ENCODE measurements at places on chromosomes 4 and X.

- DNase-seq, result no peak
Observed at GRCh38 chr4:36665985-36666527, 384.6 kb downstream of the DTHD1 start.

DNA sequence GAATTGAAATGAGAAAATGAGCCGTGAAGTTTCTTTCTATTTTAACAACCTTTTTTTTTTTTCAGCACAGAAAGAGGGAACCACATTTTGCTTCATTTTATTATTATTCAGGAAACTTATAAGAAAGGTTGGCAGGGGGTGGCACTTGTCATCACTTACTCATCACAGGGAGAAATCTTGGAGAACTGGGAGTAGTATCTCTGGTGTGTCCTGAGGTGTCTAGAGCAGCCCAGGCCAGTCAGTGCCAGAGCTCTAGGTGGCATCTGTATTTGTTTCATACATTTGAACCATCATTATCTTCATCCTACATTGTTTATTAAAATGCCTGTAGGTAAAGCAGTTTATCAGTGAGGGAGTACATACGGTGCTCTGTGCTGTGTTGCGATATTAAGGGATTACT is 43.8 kb upstream of the ARHGAP24 start:
- DNase-seq, result no peak

DNA sequence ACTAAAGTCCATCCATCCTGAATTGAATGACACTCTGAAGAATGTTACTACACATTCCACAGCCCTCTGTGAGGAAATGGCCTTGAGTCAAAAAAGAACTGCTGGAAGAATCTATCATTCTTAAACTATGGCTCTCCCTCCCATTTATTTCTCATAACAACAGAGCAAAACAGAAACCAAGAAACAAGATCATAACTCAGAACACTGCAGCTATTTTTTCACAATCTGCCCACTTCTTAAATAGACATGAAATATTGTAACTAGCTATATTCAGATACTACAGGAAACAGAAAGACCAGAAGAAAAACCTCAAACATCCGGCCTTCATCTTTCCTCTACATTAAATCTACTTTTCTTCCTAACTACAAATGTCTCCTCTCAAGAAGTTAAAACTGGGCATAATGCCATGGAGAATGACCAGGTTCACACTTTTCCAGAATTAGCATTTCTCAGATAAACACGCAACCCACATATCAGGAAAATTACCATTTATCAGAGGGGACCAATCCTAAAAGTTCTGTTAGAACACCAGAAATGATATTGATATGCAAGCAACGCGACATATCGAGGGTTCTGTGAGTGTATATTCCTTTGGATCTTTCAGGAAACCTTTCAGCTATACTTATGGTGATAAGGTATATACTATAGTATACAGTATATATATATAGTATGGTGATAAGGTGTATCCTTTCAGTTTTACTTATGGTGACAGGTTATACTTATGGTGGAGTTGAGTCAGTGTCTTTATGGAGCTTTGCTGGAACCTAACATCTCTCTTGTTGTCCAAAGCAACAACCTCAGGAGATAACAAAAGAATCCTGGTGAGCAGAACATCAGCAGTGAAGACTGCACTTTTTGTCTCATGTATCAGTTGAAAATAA is 60.4 kb upstream of the IRF2 start:
- no peak for DNase-seq

DNA sequence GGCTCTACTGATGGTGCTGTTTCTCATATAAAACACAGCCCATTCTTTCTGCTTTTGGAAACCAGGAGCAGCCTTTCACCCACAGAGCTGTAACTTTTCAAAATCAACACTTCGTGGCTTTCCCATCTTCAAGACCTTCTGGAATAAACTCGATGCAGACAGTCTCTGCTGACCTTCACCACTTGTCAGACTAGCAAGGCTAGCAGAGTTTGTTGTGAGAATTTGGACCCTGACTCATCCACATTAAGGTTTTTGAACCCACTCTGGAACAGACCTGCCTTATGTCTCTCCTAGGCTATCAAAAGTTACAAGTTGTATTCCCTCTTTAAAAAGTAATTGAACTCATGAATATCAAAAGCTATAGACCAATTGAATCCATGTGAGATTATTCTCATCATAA is 88.6 kb downstream of the MAML3 start:
- no peak for DNase-seq

DNA sequence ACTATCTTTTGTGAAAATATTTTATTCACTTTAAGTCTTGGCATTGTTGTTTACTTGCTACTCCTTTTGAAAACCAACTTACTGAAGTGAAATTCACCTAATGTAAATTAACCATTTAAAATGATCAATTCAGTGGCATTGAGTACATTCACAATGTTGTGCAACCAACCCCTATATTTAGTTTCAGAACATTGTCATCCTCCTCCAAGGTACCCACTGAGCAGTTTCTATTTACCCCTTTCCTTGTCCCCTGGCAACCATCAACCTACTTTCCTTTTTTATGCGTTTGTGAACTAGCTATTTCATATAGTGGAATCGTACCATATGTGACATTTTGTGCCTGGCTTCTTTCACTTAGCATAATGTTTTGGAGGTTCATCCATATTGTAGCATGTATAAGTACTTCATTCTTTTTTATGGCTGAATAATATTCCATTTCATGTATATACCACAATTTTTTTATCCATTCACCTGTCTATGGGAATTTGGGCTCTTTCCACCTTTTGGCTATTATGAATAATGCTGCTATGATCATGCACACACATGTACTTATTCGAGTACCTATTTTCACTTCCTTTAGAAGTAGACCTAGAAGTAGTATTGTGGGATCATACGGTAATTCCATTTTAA is 85.0 kb downstream of the WWC2 start:
- DNase-seq, result no peak

DNA sequence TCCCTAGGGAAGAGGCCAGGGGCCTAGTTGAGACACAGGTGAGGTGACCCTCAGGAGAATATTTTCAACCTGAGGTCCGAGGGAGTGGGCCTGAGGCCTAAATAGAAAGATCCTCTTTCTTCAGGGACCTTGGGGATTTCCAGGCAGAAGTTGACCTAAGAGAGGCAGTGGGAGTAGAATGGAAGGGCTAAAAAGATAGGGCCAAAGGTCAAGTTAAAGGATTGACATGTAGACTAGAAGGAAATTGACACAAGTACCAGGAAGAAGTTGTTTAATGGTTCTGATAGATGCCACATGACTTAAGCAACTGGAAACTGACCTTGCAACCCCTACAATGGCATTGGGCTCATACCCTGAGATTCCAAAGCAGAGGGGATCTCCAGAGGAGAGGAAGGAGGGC is 76.9 kb downstream of the SHROOM3 start:
- no peak for DNase-seq

DNA sequence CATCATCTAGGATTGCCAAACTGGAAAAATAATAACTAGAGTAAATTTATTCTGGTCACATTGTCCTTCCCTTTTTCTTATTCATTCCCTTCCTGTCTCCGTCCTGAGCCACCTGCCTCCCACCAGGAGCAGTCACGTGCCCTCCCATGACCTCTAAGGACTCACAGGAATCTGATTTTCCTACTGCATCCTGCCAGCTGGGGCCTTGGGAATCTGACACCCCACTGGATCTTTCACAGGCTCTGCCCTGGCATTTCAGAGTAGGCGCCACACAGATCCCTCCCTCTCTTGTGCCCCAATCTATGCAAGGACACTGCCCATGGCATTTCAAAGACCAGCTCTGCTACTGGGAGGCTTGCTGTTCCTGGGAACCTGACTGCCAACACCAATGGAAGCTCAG is 520.5 kb downstream of the PPARGC1A start:
- no peak for DNase-seq

DNA sequence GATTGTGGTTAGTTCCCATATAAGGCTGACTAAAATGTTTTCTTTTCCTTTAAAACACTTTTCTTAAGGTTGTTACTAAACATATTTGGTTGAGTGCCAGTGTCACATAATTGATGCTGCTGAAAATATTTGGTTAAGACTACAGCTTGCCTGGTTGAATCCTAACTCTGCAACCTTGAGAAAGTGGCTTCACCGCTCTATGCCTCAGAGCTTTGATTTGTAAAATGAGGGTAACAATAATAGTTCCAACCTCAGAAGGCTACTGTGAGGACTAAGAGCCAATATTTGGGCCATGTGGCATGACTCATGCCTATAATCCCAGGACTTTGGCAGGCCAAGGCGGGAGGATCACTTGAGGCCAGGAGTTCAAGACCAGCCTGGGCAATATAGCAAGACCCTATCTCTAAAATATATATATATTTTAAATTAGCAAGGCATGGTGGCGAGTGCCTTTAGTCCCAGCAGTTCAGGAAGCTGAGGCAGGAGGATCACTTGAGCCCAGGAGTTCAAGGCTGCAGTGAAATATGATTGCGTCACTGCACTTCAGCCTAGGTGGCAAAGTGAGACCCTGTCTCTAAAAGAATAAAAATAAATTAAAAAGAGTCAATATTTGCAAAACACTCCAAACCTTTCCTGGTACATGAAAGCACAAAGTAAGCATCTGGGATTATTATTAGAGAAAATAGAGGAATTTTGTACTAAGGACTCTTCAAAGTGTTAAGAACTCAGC is 7.1 kb upstream of the NEIL3 start:
- no peak for DNase-seq
